KG1 (cell line): ENCODE measurements at places on chromosomes 6 and 20.

DNA sequence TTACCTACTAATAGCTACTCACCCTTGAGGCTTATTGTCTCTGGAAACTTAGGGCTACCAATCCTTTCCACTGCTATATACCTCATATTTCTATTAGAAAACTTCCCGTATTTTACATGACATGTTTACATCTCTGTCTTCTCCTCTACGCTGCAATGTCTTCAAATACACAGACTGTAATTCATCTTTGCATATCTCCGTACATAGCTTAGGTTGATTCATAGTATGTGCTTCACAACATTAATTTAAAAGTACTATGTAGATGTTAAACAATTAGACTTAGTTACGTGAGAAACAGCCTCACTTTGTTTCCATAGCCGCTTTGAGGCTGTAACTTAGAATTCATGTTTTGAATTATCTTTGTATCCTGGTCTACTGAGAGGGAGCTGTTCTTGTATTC lies 35.1 kb upstream of the FKBP1C start:
- no peak for DNase-seq

DNA sequence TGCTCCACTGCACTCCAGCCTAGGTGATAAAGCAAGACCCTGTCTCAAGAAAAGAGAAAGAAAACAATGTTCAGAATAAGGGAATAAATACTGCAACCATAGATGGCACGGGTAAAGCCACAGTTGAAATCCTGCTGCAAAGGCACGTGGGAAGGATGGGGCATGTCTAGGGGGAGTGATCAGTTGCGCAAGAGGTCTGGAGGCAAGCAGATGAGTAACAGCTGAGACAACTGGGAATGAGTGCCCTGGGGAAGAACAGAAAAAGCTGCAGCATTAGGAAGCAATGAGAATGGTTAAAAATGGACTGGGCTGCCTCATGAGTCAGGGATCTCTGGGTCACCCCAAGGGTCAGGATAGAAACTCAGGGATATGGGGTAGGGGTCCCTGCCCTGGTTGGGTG lies 96.3 kb downstream of the GMPR start:
- DNase-seq: no peak

GRCh38 chr6:79599725-79600259 lies 31.3 kb upstream of the SH3BGRL2 start:
- no peak for DNase-seq

DNA sequence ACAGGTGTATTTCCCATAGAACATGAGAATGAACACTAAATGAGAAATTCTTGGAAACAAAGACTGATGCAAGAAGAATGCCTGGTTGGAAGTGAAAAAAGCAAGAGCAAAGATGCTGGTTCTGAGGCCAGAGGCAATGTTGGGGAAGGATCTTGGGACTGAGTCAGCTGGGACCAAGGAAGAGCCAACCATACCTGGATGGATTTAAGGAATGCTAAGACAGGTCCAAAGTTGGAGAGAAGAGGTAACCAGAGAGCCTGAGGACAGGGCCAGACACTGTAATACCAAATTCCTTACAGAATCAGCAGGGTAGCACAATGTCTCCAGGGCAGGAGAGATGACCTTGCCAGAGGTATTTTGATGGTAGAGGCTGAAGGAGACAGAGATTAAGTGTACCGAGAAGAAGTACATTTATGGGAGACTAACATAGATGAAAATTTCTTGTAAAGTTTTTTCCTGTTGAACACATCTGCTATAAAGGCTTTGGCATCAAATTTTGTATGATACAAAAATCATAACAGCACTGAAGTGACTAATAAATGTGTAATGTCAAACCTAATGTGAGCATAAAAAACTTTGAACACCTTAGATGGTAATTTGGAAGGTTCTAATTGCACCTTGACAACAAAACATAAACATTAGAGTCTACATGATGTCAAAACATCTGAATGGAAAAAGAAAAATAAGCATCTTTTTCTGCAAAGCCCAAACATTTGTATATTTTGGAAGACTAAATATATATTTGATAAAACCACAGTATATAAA lies 221.7 kb upstream of the MARCKS start:
- no peak for DNase-seq

DNA sequence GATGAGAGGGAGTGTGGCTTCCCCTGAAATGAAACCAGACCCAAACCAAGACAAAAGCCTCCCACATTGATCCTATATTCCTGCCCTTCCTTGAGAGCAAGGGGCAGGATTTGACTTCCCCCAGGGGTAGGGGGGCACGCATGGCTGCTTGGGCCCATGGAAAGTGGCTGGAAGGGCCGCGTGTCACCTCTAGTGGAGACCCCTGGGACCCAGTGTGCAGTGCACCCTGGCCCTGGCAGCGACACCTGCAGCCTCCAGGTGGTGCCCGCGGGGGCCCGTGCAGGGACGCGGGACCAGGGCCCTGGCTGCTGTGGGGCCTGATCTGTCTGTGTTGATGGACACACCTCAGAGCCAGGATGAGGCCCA lies 18.0 kb upstream of the SLCO4A1 start:
- no peak for DNase-seq

- DNase-seq: no peak
These were observed 21.9 kb downstream of the FAM229B start for GRCh38 chr6:112109262-112109661.

GRCh38 chr6:13038315-13038714 lies 290.0 kb downstream of the TBC1D7 start:
- DNase-seq: no peak

GRCh38 chr20:53677447-53678314 lies 84.0 kb upstream of the ZNF217 start:
- peak; percentile 52 for DNase-seq

DNA sequence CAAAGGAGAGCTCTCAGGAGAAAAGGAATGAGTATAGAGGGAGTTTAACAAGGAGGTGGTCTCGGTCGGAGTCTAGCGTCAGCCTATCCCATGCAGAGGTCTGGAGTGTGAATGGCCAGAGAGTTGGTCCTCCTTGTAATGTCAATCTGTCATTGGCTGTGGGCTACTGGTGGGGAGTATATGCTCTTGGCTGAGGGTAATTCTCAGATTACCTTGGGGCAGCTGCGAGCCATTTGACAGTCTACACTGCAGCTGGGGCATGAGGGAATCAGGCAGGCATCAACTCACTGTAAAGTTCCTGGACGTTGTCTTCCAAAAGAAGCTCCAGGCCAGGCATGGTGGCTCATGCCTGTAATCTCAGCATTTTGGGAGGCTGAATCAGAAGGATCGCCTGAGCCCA lies 48.1 kb downstream of the EBF4 start:
- DNase-seq: no peak

DNA sequence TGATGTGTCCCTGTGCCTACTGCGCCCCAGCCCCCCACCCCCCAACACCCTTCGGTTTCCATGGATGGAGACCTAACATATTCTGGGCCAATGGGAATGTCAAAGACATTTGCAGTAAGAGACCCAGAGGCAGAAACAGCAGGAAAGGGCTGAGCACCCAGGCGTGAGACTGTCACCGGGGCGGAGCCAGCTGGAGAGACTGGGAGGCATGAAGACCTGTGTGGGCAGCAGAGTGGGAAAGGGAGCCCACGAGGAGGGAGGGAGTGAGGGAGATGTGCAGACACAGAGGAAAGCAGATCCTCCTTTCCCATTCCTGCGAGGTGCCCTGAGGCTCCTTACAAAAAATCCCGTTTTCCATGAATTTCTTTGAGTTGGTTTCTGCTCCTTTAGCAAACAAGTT lies 150.2 kb downstream of the FOXC1 start:
- DNase-seq: no peak

- DNase-seq: no peak
These were observed 817 bp downstream of the GRM1 start for GRCh38 chr6:146029573-146030184.

DNA sequence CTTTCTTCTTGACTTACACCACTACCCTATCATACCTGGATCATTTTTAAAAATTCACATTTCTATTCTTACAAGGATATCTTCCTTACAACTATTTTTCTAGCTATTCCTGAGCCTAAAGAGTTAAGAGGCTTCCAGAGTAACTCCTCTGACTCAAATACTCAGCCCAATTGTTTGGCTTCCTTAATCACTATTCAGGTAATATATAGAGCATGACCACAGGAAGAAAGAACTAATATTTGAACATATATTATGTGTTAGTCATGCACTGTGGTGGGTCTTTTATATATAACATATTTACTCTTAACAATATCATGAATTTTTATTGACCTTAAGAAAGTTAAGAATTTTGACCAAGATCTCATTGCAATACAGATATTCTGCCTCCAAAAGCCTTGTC lies 42.0 kb upstream of the ID4 start:
- no peak for DNase-seq

GRCh38 chr6:2508071-2508470 lies 242.7 kb downstream of the MYLK4 start:
- no peak for DNase-seq

DNA sequence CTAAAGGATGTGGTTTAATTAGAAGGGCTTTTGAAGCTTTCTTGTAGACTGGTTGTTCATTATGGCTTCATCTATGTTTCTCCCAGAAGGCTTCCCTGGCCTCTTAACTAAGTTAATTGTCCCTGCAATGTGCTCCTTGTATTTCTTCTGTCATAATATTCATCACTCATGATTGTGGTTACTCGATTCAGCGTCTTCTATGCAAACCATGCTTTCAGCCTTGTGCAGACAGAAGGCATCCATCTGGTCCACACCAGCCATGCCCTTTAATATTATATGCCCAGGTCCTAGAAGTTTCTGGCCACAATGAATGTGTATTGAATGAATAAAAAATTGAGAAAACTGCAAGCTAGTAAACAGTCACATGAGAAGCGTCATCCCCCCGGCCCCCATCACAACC lies 163.2 kb downstream of the KHDC1L start:
- no peak for DNase-seq

- DNase-seq: no peak
These were observed 9.6 kb upstream of the SPDEF start for GRCh38 chr6:34565722-34566137.

DNA sequence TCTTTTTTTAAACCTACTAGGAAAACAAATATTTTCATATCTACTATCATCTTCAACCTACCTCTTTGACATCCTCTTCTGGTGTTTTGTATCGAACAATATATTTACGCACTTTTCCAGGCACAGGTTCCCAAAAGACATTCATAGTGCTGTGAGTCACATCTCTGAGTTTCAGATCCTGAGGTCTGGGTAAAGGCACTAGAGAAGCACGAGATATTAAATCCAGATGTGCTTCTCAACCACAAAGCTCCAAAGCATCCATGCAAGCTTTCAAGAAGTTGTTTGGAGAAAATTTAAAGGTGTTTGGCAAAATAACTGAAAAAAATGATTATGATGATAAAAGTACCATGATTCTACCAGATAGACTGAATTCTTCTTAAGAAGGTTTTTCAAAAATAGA lies 62.7 kb downstream of the COL12A1 start:
- DNase-seq: no peak

DNA sequence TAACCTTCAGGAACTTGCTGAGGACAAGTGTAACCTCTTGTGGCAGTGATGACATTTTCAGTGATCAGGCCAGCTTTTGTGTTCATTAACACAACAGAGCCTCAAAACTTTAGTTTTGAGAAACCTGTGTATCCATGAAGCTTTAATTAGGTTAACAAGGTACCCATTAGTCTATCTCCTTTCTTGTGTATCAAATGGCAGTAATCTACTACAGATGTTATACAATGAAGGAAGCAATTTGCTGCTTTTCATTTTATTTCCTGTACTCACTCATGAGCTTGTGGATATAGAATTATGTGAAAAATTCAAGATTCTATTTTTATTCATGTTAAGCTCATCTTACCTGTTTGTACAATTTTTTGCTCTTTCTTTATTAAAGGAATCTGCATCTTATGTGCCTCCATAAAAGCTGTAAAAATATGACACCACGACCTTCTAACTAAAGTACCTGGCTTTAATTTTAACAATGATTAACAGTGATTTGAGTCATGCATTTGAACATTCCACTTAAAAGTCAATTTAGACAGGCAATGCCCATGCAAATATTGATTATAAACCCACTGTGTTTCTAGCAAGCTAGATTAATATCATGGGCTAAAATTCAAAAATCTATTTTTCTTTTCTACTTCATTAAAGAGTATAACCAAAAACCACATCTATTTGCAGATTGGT lies 897.3 kb downstream of the KIF16B start:
- DNase-seq: no peak

GRCh38 chr6:9248133-9248532 lies 812.8 kb upstream of the SLC35B3 start:
- no peak for DNase-seq

DNA sequence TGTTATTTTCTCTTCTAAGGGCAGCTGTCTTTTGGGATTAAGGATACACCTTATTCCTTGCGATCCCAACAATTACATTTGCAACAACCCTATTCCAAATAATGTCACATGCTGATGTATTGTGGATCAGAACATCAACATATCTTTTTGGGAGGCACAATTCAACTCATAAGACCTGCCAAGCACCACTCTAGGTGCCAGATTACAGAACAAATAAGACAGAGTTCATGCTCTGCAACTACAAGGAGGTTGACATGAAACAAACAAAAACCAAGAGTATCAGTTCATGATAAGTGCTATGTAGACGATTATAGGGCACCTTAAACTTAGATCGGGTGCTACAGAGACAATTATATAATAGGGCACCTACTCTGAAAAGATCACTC lies 203.2 kb upstream of the SGK1 start:
- DNase-seq: no peak

DNA sequence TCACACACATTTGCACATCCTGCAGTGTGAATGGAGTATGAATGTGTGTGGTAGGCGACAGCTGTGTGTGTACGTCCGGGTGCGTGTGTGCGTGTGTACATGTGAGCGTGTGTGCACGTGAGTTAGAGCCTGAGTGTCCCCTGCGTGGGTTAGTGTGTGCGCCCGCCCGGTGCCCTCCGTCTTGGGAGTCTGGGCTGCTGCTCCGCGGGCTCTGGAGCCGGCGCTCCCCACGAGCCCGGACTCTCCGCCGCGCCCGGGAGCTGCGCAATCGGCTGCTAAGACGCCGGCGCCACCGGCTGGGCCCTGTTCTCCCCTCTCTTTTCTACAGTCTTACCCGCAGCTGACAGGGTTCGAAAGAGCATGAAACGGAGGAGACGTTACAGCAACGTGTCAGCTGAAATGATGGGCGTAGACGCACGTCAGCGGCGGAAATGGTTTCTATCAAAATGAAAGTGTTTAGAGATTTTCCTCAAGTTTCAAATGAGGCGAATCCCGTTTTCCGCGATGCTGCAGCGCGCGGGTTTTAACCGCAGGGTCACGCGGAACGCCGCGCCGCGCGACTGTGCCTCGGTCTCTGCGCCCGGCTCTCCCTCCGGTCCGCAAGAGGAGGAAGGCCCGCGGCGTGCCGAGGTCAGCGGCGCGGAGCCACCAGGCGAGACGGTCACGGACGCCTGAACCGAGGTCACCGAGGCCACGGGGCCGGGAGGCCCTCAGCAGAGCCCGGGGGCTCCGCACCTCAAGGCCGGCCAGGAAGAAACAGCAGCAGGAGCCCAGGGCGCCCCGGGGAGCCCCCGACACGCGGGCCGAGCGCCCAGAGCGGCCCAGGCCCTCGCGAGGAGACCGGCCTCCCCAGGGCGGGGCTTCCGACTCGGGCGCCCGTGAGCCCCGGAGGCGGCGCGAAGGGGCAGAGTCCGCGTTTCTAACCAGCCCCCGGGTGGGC lies 95.3 kb upstream of the BHLHE23 start:
- DNase-seq: no peak

GRCh38 chr20:4951299-4951698 lies 50.0 kb downstream of the SLC23A2 start:
- no peak for DNase-seq

GRCh38 chr20:5192570-5193431 lies 66.0 kb downstream of the CDS2 start:
- DNase-seq: no peak
